ENCODE measurements at places on chromosomes 4 and X.

GRCh38 chrX:56800801-56801200, 71.8 kb downstream of the NBDY start:
- no peak for DNase-seq

DNA sequence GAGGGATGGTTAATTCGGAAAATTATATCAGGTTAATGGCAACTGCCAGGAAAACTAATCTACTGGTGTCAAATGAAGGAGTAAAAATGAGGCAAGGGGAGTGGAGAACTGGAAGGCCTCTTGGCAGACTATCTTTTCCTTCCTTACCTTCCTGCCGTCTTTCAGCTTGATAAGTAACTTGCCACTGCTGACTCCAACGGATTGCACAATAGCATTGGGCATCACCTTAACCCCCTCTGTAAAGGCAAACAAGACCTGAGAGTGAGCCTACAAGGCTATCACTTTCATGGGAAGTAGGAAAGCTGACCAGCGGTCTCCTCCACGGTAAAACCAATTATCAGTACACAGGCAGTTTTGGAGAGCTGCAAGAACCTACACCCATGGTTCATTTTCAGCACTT, 26.2 kb upstream of the ELF4 start:
- DNase-seq = no peak

DNA sequence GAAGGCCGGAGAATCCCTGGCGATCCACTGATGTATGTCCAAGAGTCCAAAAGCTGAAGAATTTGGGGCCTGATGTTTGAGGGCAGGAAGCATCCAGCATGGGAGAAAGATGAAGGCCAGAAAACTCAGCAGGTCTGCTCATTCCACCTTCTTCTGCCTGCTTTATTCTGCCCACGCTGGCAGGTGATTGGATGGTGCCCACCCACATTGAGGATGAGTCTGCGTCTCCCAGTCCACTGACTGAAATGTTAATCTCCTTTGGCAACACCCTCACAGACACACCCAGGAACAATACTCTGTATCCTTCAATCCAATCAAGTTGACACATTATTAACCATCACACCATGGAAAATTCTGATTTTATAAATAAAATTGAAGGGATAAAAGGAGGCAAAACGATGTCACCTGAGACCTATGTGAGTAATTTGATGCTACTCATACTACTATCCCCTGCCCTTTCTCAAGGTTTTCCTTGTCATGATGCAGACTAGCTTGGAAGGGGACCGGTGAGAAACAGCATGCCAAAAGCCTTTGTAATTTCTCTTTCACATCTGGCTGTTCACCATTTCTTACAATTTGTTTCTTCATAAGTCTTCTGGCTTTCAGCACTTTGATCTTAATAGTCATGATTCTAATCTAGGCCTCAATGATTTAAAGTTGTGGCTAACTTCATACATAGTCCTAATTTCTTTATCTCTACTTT, 9.7 kb upstream of the PYURF start:
- DNase-seq = no peak

DNA sequence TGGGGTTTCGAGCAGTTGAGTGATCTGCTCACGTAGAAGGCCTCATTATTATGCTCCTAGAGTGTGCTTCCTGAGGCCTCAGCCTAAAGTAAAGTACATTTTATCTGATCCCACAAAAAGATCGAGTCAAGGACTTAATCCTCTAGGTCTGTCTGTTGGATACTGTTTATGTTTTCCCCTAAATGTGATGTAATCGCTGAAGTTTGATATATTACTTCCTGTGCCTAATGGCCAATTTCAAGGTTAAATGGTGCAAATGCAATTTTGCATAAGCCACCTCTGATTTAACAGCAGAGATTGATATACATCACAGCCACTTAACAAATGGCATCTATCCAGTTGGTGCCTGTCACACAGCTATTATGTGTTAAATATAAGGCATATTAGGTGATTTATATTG, 19.4 kb upstream of the SERTM2 start:
- DNase-seq = no peak

- no peak for DNase-seq
Observed at GRCh38 chr4:3067473-3068001, 6.8 kb downstream of the HTT-AS start.

DNA sequence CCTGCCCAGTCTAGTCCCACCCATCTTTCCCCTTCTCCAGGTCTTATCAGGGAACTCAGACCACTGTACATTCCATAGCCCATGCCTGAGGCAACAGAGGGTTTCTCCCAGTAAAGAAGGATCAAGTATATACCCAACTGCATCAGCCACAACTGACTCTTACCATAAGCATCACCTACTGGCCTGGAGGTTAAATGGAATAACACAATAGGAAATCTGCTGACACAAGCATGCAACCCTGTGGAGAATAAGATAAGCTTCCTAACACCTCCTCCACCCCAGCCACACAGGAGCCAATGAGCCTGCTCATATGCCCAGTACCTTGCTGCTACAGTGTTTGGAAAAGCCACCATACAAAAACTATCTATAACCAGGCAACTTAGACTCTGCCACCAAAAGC, 34.6 kb upstream of the PLK4 start:
- no peak for DNase-seq

DNA sequence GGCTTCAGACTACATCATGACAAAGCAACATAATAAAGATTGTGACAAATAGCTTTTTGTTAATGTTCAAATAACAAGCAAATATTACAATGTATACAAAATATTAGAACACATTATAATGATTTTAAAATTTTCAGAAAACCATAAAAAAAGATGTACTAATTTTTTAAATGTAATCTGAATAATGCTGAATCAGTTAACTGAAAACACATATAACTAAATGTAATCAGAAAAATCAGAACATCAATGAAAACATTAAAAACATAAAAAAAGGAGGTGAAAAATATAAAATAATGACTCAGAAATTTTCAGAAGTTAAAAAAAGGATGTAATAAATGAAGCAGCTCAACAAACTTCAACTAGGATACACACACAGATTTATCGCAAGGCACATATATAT, 53.5 kb downstream of the ZNF721 start:
- DNase-seq = no peak

DNA sequence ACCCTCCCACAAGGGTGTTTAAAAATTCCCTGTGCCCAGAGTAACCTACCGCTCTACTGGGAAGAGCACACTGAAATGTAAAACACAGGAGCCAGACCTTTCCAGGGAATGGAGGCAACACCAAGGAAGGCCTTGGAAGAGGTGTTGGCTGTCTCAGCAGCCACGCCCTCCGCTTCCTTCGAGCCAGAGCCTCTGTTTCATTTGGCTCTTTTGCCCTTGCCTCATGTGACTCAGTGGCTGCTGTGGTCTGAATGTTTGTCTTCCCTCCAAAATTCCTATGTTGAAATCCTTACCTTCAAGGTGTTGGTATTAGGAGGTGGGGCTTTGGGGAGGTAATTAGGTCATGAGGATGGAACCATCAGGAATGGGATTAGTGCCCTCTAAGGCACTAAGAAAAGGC, 11.3 kb downstream of the SCD5 start:
- no peak for DNase-seq

DNA sequence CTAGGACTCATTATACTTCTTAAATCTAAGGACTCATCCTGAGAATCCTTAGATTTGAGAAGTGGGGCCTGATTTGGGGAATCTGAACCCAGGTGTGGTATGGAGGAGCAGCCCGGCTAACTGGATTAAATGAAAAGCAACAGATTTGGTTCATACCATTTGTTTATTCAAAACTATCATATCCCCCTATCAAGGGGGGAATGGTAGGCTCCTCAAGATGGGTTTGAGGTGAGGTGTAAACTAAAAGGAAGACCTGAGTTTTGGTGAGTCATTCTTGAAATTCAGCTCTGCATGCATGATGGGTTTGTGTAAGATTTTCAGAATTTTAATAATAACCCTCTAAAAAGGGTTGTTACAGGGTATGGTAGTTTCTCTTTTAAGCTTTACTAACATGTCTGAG, 53.4 kb downstream of the CASP6 start:
- no peak for DNase-seq

- DNase-seq = no peak
Observed at GRCh38 chr4:58734030-58734674, 1624.0 kb upstream of the IGFBP7 start.

DNA sequence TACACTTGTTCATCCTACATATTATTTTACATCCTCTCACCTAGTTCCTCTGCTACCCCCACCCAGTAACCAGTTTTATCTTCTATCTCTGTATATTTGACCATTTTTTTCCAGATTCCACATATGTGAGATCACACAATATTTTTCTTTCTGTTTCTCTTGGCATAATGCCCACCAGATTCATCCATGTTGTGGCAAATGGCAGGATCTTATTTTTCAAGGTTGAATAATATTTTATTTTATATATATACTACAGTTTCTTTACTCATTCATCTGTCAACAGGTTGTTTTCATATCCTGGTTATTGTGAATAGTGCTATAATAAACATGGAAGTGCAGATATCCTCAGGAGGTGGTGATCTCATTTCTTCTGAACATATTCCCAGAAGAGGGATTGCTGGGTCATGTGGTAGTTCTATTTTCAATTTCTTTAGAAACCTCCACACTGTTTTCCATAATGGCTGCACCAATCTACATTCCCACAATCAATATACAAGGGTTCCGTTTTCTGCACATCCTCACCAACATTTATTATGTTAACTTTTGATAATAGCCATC, 48.2 kb downstream of the THAP9 start:
- DNase-seq = no peak

GRCh38 chrX:68947882-68948605, 119.2 kb downstream of the EFNB1 start:
- no peak for DNase-seq

GRCh38 chrX:63686878-63687714, 97.9 kb downstream of the ARHGEF9 start:
- no peak for DNase-seq

DNA sequence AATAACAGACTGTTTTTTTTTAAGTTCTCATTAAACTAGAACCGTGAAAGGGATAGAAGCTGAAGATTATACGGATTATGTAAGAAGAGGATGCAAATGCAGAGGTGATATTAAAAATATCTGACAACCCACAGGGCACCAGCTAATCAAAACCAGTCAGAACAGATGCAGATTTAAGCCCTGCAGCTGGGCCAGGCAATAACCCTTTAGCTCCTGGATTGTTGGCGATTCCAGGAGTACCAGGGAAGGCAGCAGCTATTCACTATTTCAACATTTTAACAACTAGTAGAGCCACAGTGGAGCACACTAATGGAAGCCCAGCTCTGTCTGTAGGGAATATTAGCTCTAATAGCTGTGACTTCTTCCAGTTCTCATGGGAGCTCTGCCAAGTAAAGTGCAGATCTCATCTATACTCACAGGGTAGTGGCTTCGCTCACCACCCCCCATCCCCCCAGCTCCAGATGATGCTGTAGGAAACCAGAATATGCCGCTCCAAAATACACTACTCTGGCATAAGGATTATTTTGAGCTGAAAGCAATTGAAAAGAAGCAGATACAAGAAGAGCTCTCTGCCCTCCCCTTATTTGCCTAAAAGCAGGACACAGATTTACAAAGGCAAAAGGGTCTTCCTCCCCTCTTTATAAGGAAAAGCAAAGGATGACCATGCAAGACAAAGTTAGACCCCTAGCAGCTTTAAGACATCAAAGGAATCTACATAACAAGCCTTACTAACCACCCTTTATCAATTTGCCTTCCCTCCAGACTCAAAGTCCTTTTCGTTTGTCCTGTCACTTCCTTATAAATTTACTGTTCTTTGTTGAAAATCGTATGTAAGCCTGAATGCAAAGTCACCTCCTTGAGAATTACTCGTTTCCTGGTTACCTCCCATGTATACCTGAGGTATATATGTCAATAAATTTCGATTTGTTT, 13.7 kb downstream of the SCD5 start:
- DNase-seq = no peak

- no peak for DNase-seq
Observed at GRCh38 chr4:70337886-70338420, 3.2 kb downstream of the CABS1 start.

DNA sequence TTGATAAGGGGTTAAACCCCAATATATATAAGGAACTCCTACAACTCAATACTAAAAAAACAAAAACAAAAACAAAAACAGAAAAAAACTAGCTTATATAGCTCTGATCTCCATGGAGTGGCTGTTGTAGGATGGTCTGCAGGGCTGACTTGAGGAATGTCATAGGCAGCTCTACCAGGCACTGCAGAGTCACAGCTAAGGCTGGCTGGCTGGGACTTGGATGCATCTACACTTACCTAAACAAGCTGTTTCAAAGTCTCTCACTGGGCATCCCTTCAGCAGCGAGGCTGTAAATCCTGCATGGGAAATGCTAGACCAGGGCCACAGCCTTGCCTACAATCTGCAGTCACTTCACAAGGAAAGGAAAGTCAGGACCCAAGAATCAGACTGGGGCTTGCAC, 61.3 kb downstream of the HOPX start:
- DNase-seq = no peak

DNA sequence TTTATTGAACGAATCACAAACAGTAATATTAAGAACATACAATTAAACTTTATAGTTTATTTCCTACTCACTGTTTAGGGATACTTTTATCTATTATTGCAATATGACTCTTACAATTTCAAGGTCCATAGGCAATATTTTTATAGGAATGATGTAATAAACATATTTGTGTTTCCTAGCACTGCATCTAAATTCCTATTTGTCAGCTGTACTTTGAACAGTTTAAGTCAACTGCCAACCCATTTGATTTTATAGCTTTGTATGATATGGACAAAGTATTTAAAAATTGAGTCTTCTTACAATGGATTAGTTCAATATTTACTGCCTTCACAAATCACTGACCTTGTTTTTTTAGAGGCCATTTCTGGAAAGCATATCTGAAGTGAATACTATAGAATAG, 199.3 kb downstream of the PCDH7 start:
- no peak for DNase-seq

DNA sequence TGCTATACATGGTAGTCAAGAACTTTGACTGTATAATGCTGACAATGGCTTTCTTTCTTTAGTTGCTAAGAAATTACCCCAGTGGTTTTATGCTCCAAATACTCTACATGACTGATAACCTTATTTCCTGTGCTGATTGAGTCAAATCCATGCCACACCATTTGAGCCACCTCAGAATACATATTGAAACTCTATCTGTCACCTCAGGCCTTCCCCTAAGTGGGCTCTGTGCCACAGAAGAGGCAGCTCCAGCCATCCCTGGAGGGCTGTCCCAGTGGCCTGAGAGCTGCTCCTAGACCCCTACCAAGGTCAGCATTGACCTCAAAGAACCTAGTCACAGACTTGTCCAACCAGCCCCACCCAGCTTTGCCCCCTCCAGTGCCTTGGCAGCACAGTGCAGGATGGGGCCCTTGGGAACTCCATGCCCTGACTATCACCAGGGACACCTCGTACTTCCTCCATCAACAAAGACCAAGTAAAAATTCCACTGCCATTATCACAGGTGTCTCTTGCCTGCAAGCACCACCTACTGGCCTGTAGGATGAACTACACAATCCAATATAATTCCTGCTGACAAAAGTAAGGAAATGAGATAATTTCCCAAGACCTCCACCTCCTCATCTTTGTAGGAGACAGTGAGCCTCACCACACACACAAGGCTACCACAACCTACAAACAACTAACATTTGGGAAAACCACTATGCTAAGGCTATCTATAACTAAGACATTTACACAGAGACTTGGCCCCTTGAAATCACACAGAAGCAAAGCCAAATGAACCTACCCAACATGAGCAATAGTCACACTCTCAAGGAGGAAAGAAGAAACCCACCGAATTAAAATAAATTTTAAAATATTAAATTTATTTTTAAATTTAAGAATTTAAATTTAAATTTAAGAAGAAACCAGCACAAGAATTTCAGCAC, 239.9 kb downstream of the NKX6-1 start:
- DNase-seq = no peak

Measured in midbrain (tissue), 1 donor.